Stimulated activated CD8-positive, alpha-beta memory T cell treated with anti-CD3 and anti-CD28 coated beads, Interleukin-2, amount 100 ng/mL, for 1 hour (primary cell): ENCODE measurements at places on chromosomes 13 and 19.

DNA sequence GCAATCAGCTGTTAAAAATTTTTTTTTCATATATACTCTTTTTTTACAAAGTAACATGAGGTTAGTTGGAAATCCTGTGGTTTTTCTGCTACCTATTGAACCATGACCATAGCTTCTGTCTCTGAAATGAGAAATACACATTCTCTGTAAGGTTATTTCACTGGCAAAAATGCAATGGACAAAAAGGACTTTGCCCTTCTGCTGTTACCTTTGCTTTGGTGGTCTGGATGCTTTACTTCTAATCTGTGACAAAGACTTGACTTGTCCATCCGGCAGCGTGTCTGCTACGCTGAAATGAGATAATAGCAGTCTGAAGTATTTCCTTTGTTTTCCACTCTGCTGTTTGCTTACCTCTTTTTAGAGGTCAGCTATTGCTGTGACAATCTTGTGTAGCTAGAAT, 412.8 kb downstream of the SLITRK6 start:
- no peak for DNase-seq

GRCh38 chr13:30186634-30187415, 120.5 kb downstream of the KATNAL1 start:
- DNase-seq: no peak

- no peak for DNase-seq
Measured at GRCh38 chr19:48726556-48726955, 7.0 kb upstream of the MAMSTR start.

DNA sequence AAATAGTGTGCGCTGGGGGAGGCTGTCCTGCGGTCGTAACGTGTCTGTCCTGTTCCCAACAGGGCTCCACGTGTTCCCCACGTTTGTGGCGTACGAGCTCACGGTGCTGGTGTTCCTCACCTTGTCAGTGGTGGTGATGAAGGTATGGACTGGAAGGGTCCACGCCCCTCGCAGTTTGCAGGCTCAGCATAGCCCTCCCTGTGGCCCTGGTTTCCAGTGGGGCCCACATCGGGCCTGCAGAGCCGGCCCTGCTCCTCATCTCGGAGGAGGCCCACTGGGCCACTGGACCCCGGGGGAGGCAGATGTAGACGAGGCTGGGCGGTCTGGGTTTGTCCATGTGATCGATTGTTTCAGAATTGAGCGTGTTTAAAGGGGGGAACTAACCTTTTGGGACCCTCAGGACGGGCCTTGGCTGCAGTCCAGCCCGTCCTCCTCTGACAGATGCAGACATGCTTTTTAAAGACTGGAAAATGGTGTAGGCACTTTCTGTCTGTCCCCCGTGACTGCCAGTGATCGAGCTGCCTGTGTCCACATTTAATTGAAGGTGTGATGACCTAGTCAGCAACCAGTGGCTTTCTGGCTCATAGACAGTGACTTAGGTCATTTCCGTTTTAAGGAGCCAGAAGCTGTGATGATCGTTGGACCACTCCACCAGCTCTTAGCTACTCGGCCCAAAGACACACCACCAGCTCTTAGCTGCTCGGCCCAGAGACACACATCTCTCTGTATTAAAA, 37.1 kb upstream of the TFDP1 start:
- DNase-seq: no peak

GRCh38 chr13:113784645-113785024, 25.6 kb downstream of the TMEM255B start:
- DNase-seq: no peak

DNA sequence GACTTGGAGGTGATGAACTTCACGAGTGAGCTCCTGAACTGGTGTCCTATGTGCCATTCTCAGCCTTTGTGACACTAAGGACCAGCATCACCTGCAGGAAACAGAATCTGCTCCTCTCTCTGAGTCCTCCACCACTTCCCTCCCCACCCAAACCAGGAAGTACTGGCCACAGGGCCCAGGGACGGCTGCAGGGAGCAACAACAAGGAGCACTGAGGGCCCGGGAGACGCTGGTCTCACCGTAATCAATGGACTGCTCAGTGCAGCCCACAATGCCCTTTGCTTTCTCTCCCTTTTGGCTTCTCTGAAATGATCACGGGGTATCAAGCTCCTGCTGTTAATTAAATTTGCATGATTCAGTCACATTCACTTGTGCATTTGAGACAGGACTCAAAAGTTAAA, 18.6 kb downstream of the PEPD start:
- no peak for DNase-seq

GRCh38 chr13:95603887-95604555, 40.5 kb downstream of the DZIP1 start:
- no peak for DNase-seq

- DNase-seq: no peak
Measured at GRCh38 chr19:28558783-28559182, 654.2 kb downstream of the UQCRFS1 start.

DNA sequence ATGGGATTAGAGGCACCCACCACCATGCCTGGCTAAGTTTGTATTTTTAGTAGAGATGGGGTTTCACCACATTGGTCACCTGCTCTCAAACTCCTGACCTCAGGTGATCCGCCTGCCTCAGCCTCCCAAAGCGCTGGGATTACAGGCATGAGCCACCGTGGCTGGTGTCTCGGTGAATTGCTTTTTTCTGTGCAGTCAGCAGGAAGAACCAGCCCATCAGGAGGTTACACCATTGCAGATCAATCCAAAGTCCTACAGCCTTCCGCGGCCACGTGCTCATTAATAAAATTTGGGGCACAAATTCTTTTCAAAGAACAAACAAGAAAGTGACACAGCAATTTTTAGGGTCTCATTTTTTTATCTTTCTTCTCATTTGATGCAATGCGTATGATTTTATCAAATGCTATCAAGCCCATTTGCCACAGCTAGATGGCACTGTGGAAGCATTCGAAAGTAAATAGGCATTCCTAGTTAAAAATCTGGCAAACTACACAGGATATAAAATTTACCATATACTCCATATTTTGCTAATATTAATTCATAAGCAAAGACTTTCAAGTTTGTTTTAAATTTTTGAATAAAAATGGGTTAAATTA, 54.4 kb upstream of the ZNF835 start:
- DNase-seq: no peak

DNA sequence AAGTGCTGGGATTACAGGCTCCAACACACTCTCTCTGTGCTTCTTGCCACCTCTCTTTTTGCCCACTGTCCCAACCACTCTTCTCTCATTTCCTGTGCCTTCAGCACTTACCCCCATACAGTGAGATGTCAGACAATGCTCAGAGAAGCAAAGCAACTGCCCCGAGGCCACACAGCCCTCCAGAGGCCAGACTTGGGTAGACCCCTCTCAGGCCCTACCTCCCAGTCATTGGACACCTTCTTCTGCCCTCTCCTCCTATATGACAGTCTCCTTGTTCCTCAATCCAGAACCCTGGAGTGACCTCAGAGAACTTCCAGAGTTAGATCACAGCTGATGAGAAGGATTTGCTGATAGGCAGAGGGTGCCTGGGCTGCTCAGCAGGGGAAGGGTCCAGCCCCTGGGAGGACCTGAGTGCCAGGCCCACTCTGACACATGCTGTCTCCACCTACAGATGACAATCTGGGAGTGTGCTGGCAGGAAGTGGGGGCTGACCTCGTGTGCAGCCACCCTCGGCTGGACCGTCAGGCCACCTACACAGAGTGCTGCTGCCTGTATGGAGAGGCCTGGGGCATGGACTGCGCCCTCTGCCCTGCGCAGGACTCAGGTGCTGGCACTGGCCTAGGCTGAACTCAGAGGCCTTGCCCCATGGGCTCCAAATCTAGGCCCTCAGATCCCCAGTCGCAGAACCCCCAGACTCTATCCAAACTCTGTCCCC, 24.4 kb downstream of the LTBP4 start:
- no peak for DNase-seq

GRCh38 chr13:110126391-110126961, 180.5 kb downstream of the COL4A1 start:
- no peak for DNase-seq

GRCh38 chr13:100589178-100589725, 663 bp upstream of the GGACT start:
- DNase-seq: no peak

GRCh38 chr19:53394522-53394973, 401 bp upstream of the ZNF765 start:
- DNase-seq: no peak

DNA sequence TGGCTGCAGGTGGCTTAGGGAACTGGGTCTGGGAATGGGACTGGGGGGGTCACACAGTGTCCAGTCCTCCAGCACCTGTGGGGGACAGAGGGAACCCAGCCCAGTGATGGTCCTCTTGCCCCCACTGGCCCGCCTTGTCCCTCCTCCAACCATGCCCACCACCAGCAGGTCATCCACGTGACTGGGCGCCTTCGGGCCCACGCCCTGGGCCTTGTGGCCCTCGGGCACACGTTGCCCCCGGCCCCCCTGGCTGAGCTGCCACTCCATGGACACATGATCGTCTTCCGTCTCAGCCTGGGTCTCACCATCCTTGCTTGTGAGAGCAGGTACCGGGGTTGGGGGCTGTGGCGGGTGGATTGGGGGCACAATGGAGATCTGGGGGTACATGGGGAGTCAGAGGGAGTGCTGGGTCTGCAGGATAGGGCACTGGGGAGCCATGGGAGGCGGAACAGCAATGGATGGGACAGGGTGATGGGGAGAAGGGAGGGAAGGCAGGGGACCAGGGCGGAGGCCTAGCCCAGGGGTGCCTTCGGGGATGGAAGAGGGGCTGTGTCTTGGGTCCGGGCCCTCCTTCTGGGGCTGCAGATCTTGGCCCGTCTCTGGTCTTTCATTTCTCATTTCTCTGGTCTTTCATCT, 9.1 kb downstream of the TMEM160 start:
- DNase-seq: no peak

GRCh38 chr13:32191452-32191998, 123.6 kb downstream of the ZAR1L start:
- DNase-seq: no peak

DNA sequence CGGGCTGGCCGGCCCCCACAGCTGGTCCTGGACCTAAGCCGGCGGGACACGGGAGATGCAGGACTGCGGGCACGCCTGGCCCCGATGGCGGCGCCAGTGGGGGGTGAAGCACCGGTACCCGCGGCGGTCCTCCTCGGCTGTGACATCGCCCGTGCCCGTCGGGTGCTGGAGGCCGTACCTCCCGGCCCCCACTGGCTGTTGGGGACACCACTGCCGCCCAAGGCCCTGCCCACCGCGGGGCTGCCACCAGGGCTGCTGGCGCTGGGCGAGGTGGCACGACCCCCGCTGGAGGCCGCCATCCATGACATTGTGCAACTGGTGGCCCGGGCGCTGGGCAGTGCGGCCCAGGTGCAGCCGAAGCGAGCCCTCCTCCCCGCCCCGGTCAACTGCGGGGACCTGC, 3.1 kb downstream of the GRIN3B start:
- no peak for DNase-seq

DNA sequence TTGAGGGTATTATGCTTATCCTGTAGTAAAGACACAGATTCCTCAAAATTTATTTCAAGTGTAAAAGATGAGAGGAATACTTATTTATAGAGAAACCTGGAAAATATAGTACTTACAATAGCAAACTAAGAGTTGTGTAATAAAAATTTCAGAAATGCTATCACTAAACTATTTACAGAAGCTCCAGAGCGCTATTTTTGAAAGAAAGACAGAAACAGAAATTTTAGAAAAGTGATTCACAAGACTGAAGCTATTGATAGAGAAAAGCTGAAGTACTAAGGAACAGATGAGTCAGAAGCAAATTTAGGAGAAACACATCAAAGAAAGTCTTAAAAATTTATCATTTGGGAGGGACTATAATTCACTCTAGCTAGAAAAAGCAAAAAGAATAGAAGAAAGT, 1174.2 kb downstream of the DIAPH3 start:
- DNase-seq: no peak

GRCh38 chr19:46637224-46637623, 1.2 kb upstream of the GNG8 start:
- DNase-seq: no peak
